ENCODE measurements at places on chromosomes 1 and 21.

DNA sequence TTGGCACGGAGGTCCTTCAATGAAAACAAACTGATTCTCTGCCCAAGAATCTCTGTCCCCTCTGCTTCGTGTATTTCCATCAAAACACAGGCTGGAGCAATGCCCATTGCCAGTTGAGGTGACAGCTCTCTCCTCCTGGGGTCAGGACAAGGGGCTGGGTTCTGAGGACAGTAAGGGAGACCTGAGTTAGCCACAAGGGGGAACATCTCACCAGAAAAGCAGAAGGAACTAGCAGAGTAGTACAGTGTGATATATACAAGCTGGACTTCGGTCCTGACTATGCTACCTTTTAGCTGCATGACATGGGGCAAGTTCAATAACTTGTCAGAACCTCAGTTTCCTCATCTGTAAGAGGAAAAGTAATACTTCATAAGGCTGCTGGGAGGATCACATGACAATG is 50.3 kb downstream of the SYT2 start:
- no peak for DNase-seq

- DNase-seq: no peak
These were observed 287.9 kb upstream of the FMN2 start for GRCh38 chr1:239803781-239804180.

DNA sequence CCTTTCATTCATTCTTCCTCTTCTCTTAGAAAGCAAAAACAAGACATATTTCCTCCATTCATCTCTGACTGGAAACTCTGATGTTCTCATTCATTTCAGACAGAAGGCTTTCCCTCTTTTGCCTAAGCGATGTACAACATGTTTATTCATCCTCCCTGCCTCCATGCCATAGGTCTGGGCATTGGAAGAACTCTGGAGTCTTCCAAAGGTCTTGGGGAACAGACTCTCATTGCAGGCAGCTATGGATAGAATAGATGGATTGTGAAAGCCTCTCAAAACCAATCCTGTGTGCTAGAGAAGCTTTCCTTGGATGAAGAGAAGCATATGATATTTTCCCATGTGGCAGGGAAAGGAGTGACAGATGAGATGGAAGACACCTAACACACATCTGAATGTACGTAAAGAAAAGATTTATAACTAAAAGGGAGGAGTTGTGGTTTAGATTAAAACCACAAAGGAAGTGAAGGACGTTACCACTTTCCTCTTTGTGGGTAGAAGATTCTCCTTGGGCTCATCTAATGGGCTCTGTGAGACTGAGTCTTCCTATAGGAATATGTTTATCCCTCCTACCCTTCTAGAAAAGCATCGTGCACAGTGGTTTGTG is 38.7 kb downstream of the BCL9 start:
- DNase-seq: no peak

DNA sequence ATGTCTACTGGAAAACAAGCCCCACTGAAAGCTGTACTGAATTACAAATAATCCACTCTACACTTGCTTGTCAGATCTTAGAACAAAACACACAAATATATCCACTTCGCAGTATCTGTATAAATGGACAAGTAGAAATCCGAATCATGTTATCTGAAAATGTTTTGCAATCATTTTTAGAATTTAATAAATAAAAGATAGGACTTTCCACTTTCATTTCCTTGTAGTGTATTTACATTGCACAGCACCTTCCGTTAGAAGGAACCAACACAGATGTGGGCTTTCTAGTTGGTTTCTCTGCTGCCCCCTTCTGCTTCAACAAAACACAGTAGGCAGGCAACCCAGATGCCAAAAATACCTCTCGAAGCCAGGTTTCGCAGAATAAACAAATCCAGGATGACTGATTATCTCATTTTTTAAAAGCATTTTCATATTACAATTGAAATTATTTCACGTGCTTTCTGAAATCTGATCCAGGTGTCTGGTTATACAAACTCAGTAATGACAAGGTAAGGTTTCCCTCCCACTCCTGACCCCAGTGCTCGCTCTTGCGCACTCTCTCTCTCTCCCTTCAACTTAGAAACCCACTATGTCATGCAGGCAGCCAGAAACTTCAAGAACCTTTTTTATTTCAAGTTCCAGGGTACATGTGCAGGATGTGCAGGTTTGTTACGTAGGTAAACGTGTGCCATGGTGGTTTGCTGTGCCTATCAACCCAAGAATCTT is 389.9 kb downstream of the SMYD3 start:
- no peak for DNase-seq

- DNase-seq: no peak
These were observed 1602.9 kb downstream of the KCNT2 start for GRCh38 chr1:195005338-195005737.

DNA sequence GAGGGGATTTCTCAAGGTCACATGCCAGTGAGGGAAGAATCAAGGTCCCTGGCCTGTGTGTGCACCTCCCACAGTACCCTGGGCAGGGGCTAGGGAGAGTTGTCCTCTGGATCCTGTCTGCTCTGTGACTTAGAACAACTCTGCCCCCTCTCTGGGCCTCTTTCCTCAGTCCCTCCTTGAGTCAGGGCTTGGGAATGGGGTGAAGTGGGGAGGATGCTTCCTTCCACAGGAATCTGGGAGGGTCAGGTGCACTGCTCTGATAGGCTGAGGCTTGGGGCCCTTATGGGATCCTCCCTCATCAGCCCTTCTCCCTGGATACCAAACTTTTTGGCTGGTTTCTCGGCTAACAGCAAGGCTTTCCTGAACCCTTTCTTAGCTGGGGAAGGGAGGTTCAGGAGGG is 2.5 kb downstream of the TRNP1 start:
- DNase-seq: no peak

DNA sequence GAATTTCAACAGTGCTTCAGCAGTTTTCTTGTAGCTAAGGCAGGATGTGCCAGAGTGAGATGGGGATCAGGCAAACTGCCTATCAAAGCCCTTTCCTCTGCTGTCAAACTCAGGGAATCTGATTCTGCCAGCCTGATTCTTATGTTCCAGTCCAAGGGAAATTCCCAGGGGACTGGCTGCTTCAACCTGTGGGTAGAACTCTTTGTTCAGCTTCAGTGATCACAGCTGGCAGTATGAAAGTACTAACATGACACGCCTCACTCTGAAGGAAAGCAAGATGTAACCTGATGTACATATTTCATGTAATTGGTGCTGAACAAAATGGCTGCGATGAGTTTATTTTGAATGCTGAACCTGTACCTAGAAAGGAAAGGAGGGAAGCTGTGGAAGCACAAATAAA is 40.1 kb upstream of the SLC5A9 start:
- DNase-seq: no peak

DNA sequence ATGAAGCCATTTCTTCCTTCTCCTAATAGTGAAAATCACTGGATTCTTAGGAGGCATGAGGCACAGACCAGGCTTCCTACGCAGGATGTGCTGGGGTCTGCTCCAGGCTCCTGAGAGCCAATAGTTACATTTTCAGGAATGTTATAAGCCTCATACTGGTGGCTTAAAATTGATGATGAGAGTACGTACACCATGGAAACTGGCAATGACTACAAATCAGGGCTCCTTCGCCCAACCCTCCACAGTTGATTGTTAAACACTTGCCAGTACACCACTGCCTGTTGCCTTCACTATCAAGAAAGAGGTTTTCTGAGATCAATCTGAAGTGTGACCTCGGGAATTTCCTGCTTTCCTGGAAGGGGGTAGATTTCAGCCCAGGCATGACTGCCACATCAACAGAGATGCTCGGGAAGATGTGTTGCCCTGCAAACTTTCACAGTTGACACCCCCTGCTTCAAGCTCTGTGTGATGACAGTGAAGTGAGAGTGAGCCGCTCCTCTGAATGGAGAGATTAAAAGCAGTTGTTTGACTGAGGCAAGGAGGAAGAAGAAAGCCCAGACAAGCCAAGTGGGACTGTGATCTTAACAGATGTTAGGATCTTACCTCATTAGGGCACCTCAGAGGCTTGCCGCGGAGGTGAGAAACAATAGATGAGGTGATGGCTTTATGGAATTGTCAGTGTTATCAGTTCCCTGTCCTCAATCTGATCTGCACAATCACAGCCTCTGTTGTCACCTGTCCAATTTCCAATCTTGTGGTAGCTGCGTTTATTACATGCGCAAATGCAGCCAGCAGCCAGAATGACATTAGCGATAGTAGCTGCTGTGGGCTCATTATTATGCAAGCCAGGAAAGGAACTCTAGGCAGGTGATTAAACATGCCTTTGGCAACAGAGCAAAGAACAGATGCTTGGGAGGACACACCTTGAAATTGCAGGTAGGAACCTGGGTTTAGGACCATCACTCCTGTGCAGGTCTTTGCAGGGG is 277.3 kb downstream of the KAZN start:
- no peak for DNase-seq

- DNase-seq: no peak
These were observed 49.8 kb downstream of the SLC16A1 start for GRCh38 chr1:112906150-112906698.

GRCh38 chr1:100430325-100430756 is 78.0 kb downstream of the CDC14A start:
- DNase-seq: no peak

- DNase-seq: no peak
These were observed 104.4 kb downstream of the TM2D1 start for GRCh38 chr1:61620536-61620935.

- DNase-seq: no peak
These were observed 124.7 kb downstream of the RYR2 start for GRCh38 chr1:237166593-237167101.

Data from left hindlimb (tissue), 1 donor.